Diencephalon (tissue), 1 donor: ENCODE measurements at places on chromosomes 16 and 17. TPM values are rescaled to one million over a fixed set of nuclear protein-coding genes. Genes with fewer than 3 reads are reported as not detected.

Gene NUDT7
- 3.7 TPM for total RNA-seq

Gene CMTM2
- not detected for total RNA-seq

Gene MKS1
- 17.5 TPM for total RNA-seq

Gene HOXB1
- total RNA-seq, result not detected

Gene SDR42E1
- total RNA-seq, result 2.1 TPM

Gene TMEM107
- total RNA-seq, result 31.4 TPM

Gene CTF1
- total RNA-seq, result 0.92 TPM

Gene CLEC19A
- total RNA-seq, result 2.8 TPM

Gene TVP23A
- total RNA-seq, result 20.8 TPM

Gene SRSF1
- 283 TPM for total RNA-seq
